ENCODE measurements at places on chromosomes 13 and 19.

- no peak for DNase-seq
These were observed 134.6 kb downstream of the KATNAL1 start for GRCh38 chr13:30172593-30173302.

DNA sequence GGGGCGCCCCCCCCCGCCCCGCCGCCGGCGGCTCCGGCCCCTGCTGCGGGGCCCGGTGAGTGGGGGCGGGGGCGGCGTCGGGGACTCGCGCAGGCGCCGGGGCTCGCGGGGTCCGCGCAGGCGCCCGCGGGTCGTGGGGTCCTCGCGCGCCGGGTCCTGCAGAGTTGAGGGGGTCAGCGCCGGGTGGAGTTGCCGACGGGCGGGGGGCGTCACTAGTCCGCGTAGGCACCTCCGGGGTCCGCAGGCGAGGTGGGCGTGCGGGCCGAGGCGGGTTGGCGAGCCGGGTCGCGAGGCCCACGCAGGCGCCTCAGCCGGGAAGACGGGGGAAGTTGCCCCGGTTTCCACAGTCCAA is 365 bp downstream of the PPP6R1 start:
- DNase-seq, result no peak

DNA sequence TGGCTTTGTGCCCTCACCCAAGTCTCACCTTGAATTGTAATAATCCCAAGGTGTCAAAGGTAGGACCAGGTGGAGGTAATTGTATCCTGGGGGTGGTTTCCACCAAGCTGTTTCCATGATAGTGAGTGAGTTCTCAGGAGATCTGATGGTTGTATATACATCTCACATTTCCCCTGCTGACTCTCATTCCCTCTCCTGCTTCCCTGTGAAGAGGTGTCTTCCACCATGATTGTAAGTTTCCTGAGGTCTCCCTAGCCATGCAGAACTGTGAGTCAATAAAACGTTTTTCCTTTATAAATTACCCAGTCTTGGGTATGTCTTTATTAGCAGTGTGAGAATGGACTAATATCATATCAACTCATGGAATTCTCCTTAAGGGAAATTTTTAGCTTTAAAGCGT is 302.6 kb downstream of the LIG4 start:
- no peak for DNase-seq

DNA sequence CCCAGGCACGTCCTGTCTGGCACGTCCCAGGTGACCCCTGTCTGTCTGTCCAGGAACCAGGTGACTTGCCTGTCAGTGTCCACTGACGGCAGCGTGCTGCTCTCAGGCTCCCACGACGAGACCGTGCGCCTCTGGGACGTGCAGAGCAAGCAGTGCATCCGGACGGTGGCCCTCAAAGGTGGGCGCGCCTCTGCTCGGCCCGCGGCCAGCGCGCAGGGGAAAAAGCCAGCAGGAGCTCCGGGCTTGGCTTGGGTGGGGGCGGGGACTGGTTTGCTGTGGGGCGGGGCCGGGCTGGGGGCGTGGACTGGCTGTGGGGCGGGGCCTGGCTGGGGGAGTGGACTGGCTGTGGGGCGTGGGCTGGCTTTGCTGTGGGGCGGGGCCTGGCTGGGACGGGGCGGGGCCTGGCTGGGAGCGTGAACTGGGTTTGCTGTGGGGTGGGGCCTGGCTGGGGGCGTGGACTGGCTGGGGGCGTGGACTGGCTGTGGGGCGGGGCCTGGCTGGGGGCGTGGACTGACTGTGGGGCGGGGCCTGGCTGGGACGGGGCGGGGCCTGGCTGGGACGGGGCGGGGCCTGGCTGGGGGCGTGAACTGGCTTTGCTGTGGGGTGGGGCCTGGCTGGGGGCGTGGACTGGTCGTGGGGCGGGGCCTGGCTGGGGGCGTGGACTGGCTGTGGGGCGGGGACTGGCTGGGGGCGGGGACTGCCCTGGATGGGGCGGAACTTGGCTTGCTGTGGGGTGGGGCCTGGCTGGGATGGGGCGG is 7.2 kb downstream of the WDR18 start:
- DNase-seq, result peak; percentile 78

GRCh38 chr19:3985643-3986259 is 488 bp upstream of the EEF2 start:
- peak; percentile 59 for DNase-seq

DNA sequence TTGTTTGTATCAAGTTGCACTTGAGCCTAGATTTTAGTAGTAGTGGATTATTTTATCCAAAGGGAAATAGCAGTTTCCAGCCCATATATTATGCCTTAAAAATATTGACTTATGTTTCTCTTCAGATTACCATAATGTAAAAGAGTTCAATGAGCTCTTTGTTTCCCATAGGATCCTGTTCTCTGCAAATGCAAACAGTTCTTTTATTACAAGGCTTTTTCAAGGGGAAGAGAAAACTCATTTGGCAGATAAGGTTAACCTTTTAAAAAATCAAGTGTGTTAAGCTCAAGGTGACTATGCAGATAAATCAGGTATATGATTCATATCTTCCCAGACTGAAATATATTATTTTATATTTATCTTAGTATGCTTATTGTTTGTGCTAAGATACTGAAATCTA is 961.2 kb upstream of the SPRY2 start:
- DNase-seq, result no peak

DNA sequence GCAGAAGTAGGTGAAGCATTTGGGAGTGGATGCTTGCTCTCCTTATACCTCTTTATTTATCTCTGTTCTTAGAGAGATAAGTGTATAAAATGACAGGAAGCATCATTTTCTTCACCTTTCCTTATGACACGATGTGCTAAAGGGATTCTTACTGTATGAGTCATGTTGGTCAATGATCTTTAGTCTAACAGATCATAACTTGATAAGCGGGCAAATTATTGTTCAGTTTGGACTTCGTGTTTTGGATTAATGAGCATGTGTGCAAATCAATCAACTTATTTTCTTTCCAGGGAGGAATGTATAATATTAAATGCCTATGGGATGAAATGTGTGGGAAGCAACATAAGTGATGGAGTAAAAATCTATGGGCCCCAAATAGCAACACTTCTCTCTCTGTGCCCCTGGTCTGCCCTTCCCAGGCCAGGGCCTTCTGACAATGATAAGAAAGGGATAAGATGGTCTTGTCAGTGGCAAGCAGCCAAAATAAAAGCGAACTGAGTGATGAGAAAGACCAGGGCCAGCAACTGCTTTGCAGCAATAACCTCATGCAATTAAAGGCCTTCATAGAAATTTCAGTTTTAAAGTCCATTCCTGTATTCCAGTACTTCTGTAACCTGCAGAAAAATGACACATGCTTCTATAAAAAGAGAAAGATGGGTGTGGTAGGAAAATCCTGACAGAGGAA is 61.4 kb downstream of the SLC10A2 start:
- DNase-seq, result no peak

GRCh38 chr13:71115301-71115700 is 751.7 kb downstream of the DACH1 start:
- no peak for DNase-seq

- peak; percentile 94 for DNase-seq
These were observed at the start of gene ZNF136 for GRCh38 chr19:12162882-12163806. TSS of gene ZNF136 (plus strand) at chr19:12163096. CDS start at chr19:12163204, 108 bp downstream.

GRCh38 chr19:5960005-5961001 is 17.6 kb downstream of the RANBP3 start:
- no peak for DNase-seq

DNA sequence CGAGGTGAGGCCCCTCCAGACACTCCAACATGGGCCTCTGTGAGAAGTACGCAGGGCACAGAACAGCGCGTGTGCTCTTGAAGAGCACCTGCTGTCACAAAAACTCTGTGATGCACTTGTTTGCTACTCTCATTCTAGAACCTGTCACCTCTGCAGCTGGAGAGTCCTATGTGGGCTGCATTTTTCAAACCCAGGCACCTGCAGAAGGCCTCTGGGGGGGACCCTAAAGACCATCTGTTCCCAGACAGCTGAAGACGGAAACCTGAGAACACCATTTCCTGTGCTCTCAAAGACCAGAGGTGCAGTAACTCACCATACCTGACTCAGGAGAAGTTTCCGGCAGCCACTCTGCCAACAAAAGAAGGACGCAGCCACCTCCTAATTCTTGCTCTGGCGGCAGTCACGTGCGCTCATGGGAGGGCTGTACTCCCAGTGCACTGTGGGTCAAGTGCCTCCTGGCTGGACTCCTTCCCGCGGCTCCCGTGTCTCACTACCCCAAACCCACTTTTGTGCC is 28.1 kb downstream of the RANBP3 start:
- peak; percentile 69 for DNase-seq

Data from activated CD8-positive, alpha-beta memory T cell treated with anti-CD3 and anti-CD28 coated beads for 24 hours (primary cell).